ENCODE measurements at places on chromosomes 2 and 18. TPM values are rescaled to one million over a fixed set of nuclear protein-coding genes. Genes with fewer than 3 reads are reported as not detected.
A peak's percentile ranks its signal among the peaks of the same experiment; 100 is the strongest.

GRCh38 chr18:56973487-56973886 lies 173.4 kb upstream of the BOD1L2 start:
- peak; percentile 8 for DNase-seq

DNA sequence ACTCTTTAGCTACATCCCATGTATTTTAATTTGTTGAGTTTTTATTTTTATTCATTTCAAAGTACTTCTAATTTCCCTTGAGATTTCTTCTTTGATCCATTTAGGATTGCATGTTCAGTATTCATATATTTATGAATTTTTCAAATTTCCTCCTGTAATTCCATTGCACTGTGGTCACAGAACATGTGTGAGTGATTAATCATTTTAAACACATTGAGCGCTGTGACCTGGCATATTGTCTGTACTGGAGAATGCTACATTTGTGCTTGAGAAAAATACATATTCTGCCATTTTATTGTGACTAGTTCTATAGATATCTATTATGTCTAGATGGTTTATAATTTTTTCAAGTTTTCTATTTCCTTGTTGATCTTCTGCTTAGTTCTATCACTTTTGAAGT lies 353.7 kb downstream of the RAD51AP2 start:
- DNase-seq, result no peak

DNA sequence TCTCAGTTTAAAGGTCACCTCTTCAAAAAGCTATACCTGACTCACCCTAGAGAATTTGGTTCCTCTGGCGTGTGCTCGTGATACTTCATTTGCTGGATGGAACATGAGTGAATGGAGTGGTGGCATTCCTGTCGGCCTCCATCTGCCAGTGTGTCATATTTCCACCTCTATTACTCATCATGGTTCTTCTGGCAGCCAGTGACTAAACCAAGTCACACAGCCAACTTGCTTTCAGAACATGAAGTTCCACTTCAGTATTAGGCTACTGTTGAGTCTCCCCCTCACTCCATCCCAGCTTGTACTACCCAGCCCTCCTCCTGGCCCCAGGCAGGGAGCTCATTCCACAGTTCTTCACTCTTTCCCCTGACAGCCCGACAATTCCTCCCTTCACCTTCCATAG lies 169.8 kb downstream of the MREG start:
- DNase-seq, result no peak

GRCh38 chr2:226439337-226439736 lies 360.3 kb downstream of the IRS1 start:
- DNase-seq, result no peak

GRCh38 chr2:116680256-116680936 lies 1134.1 kb upstream of the DDX18 start:
- no peak for DNase-seq

DNA sequence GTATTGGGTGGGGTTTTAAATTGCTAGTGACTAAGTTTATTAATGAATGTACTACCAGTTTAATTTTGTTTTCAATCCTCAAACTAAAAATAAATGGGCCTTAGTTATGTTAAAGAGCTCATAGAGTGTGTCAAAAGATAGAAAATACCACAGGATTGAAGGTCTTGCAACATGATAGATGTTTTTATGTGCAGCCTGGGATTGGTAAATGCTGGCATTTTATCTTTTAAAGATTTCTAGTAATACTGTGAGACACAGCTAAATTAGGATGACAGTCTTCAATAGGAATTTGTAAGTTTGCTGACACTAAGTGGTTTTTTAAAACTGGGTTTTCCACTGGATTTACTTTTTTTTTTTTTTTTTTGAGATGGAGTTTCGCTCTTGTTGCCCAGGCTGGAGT lies 122.3 kb downstream of the HAUS1 start:
- no peak for DNase-seq

GRCh38 chr2:109609352-109610024 lies 4.3 kb downstream of the SEPTIN10 start:
- no peak for DNase-seq

GRCh38 chr2:155574941-155575340 lies 757.6 kb downstream of the NR4A2 start:
- no peak for DNase-seq

GRCh38 chr2:237306083-237306786 lies 107.7 kb downstream of the COL6A3 start:
- DNase-seq, result no peak

DNA sequence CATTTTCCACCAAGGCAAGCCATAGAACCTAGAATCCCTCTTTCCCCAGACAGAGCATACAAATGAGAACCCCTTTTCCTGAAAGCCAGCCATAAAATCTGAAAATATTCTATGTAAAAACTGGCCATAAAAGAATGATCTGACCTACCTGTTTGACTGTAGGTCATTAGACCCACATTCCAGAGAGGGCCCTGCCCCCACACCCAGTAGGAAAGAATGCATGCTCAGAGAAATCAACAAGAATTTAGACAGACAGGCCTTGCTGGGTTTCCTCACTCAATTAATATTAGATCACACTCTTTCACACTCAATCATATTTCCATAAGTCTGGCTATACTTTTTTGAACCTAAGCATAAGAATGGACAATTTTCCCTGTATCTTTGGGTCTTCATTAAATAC lies 929.5 kb downstream of the ERBB4 start:
- no peak for DNase-seq

GRCh38 chr2:185806783-185807182 lies 68.2 kb downstream of the FSIP2 start:
- no peak for DNase-seq

- no peak for DNase-seq
Measured at GRCh38 chr2:235049069-235049468, 97.3 kb downstream of the SH3BP4 start.

DNA sequence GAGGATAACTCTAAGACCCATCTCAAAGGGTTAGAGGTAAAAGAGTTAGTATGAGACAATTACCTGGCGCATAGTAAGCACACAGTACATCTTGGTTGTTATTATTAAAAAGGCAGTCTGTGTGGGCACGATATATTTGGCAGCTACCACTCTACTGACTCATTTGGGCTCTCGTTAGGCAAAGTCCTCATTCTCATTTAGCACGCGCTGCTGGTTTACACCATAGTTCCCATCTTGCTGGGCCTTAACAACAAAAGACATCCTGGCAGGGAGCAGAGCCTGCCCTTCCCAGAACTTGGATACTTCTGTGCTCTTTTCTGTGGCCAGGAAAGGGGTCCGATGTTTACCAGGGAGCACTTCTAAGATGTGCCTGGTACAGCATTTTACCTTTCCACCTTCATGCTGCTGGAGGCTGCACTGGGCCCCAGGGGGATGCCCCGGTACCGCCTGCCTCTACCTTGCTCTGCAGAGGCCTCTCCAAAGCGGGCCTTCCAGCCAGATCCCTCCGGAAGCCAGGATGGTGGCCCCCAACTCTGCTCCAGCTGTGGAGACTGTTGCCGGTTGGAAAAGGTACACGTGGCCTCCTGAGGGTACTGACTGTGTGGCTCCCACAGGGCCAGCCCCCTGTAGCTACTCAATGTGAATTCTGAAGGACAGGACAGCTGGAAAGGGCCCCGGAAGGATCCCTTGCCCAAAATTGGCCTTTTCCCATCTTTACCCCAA lies 15.0 kb downstream of the GLI2 start:
- no peak for DNase-seq

DNA sequence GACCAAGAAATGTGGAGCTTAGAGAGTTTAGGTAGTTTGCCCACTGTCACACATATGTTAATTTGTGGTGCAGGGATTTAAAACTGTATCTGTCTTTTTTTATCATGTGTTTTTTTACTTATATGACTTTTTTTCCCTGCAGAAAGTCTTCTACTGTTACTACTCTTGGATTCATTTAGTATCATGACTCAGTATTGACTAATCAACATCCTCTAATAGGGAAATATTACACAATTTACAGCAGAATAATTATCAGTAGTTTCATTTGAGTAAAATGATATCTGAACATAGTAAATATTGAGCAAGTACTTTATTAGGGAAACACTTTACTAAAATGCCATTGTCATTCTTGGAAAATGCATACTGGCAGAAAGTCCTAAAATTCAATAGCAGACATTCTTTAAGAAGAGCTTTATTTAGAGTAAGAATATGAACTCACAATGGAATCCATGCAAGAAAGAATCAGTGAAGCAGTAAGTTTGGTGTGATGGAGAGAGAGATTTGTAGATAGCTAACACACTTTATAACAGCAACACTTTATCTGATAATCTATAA lies 425.9 kb upstream of the SLC8A1 start:
- DNase-seq, result no peak

- peak; percentile 24 for DNase-seq
Measured at GRCh38 chr2:125169022-125169763, 1144.1 kb downstream of the CNTNAP5 start.

- no peak for DNase-seq
Measured at GRCh38 chr2:230842473-230842872, 22.3 kb upstream of the ITM2C start.

- no peak for DNase-seq
Measured at GRCh38 chr2:159971365-159972152, 90.9 kb downstream of the PLA2R1 start.

- DNase-seq, result peak; percentile 4
Measured at GRCh38 chr18:60978338-60978737, 354.9 kb upstream of the CDH20 start.

DNA sequence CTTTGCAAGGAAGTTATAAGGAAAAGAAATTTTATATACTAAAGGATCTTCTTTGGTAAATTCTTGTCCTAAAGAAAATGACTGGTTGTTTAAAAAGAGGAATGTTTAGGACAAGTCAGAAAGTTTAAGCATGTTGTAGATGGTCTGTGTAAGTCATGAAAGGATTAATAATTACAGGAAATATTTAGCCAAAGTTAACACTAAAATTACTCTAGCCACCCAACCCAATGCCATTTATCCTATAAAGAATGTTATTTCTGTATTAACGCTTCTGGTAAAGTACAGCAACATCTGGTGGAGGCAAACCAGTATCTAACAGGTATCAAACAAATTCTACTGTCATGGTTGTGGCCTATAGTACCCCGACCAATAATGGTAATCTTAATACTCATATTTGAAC lies 546.9 kb upstream of the PKDCC start:
- no peak for DNase-seq

GRCh38 chr2:148483665-148484064 lies 160.9 kb upstream of the EPC2 start:
- no peak for DNase-seq

DNA sequence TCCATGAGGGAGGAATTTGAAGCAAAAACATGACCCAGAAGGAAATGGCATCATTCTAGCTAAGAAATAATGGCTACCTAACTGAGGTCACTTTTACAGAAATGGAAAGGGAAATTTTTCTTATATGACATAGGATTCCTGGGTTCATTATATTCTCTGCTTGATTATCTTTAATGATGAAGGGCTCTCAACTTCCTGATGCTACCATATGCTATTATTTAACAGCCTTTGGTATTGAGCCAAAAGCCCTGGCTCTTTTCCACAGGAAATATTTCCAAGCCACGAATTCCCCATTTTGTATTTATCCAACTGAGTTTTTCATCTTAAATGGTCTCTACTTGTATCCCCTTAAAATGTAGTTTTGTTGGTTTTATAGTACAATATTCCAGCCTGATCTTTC lies 63.2 kb upstream of the NPAS2 start:
- DNase-seq, result no peak

DNA sequence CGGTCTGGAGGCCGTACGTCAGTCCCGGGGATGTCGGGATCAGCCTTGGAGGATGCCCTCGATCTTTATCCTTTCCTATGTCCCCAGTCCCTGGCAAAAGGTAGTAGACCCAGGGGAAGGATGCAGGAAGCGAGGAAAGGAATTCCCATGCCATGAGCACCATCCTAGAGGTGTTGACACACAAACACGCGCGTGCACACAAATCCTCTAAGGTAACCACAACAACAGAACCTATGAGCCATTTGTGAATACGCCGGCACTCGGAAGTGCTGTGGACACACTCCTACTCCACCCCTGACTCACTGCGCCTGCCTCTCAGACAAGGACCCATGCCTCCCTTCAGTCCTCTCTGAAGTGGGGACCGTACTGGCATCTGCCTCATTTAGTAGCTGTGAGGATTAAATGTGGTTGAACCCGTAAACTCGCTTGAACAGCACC lies 11.3 kb upstream of the MLPH start:
- DNase-seq, result no peak

- no peak for DNase-seq
Measured at GRCh38 chr2:142865924-142866323, 11.5 kb upstream of the KYNU start.

- no peak for DNase-seq
Measured at GRCh38 chr2:54594048-54594447, 129.4 kb upstream of the EML6 start.

NMUR1 gene
- total RNA-seq, result not detected

MERTK gene
- total RNA-seq, result 1.2 TPM

HOXD10 gene
- total RNA-seq, result not detected

POMC gene
- total RNA-seq, result not detected

SLC4A1AP gene
- 42.4 TPM for total RNA-seq

C1GALT1C1L gene
- 2.0 TPM for total RNA-seq

CDH19 gene
- 60.2 TPM for total RNA-seq

CNTNAP5 gene
- total RNA-seq, result not detected

ST6GAL2 gene
- not detected for total RNA-seq

GULP1 gene
- 73.7 TPM for total RNA-seq

HAAO gene
- total RNA-seq, result not detected

PROKR1 gene
- total RNA-seq, result not detected

SPC25 gene
- 10.8 TPM for total RNA-seq

HIBCH gene
- total RNA-seq, result 10.0 TPM

DSC1 gene
- 0.14 TPM for total RNA-seq

EFHD1 gene
- total RNA-seq, result not detected

RALB gene
- 38.2 TPM for total RNA-seq

TOGARAM2 gene
- not detected for total RNA-seq
